Glutamatergic neuron (in vitro differentiated cells): ENCODE measurements at places on chromosomes 5 and 9.

GRCh38 chr9:95505717-95506427 is 10.9 kb downstream of the PTCH1 start:
- peak; percentile 75 for DNase-seq

DNA sequence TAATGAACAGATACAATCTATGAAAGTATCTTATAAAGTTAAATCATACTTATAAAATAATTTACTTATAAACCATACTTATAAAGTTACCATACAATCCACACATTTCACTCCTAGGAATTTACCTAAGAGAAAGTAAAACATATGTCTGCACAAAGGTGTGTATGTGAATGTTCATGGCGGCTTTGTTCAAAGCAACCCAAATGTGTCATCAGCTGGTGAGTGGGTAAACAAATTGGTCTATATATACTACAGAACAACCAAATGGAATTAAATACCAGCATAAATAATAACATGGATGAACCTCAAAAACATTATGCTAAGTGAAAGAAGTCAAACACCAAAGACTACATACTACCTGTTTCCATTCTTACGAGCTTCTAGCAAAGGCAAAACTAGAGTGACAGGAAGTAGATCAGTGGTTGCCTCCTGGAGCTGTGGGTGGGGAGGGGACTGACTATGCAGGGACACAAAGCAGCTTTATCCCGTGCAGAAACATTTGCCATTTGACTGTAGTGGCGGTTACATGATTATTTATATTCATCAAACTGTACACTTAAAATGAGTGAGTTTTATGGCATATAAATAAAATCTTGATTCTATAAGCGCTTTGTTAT is 10.6 kb downstream of the TRAF1 start:
- no peak for DNase-seq

DNA sequence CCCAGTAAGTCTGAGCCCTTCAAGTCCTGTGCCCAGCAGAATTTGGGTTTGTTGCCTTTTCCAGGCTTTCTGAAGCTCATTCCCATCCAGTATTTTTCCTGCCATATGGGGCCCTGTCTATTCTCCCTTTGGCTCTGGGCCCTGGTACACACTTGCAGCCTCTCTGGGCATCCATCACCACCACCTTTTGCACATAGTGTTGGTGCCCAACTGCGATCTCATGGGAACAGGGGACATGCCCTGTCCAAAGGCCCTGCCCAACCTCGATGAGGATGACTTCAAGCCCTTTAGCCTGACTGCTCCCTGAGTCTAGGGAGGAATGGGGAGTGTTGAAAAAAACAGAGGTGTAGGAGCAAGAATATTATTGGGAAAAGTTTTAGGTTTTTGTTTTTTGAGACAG is 11.5 kb downstream of the RGS3 start:
- no peak for DNase-seq

DNA sequence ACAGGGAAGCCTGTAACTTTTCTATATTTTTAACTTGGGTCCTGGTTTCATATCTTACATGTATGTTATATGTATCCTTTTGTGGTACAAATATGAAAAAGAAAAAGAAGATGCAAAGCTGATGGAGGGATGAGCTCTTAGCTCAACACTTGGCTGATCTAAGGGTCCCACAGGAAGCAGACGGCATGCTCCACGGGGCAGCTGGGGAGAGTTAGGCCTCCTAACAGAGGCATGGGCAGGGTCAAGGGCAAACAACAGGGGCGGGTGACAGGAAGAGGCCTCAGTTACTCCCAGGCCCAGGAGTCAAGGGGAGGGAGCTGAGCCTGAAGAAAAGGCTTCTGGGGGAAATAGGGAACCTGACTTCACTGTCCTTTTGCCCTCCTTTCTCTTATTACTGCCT is 287.2 kb downstream of the ZSWIM6 start:
- DNase-seq, result no peak

DNA sequence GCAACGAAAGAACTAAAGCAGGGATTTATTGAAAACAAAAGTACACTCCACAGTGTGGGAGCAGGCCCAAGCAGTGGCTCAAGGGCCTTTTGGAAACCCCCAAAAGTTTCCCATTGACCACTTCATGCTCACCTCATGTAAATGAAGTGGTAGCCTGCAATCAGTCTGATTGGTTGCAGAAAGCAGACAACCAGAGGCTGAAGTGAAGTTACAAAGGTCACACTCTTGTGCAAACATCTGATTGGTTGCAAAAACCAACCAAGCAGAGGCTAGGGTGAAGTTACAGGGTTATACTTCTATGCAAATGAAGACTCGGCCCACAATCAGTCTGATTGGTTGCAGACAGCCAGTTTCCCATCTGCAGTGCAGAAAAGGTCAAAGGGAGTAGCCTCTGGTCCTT is 258.0 kb downstream of the YTHDC2 start:
- DNase-seq, result no peak

- DNase-seq, result no peak
These were observed 323.1 kb downstream of the ADGRV1 start for GRCh38 chr5:90881626-90882150.

GRCh38 chr9:114035221-114035844 is 42.8 kb downstream of the AMBP start:
- DNase-seq, result no peak

DNA sequence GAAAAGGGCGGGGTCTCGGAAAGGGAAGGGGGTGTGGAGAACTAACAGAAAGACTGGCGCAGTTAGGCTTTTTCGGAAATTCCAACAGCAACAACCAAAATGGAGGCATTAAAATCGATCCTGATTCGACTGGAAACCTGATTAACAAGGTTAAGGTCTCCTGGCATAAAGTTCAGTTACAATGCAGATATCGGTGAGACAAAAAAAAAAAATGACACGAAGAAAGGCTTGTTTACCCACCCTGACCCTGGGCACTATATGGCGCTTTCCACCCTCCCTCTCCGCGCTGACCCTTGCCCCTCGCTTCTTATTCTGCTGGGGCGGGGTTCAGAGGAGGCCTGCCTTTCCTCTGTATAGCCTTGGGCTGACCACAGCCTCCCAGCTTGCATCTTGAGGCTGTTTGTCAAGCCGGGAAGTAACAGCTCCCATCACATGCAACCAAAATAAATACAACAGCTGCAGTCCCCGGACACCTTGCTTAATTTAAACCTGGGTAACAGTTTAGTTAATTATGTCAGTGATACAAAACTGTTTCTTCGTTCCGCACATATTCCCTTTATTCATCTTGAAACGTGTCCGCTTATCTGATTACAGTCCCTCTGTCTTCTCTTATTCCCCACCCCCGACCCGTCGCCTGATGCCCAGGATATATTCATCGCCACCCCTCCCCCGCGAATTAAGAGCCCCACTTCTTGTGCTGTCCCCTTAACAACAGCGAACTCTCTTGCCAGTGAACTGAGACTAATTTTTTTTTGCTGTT is 795 bp upstream of the PJA2 start:
- peak; percentile 71 for DNase-seq

GRCh38 chr9:78533500-78533899 is 236.6 kb downstream of the PSAT1 start:
- no peak for DNase-seq

DNA sequence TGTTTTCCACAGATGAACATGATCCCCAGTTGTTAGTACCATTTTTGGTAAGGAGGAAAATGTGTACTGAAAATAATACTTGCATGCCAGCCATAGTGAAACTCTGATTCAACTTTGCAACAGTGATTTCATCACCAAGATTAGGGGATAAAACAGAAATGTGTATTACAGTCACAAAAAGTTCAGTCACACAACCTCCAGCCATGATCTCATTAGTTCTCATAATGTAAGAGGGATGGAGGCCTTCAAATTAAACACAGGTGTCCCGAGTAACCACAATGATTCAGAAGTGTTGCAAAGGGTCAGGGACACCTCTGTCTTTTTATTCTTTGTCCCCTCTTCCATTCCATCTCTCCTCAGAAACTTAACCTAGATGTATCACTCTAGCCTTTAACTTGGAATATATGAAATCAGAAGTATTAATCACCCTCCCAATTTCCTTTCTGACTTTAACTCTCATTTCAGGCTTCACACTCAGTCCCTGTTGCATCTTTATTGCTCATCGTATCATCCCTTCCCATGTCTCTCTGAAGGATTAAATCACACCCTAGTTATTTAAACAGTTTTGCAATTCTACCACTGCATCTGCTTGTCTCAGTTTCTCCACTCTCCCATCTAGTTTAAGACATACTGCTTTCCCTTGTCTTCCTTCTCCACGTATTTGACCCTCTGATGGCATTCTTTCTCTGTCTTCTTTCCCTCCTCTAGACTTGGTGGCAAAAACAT is 291.2 kb downstream of the ADAMTS6 start:
- no peak for DNase-seq

- no peak for DNase-seq
These were observed 37.7 kb upstream of the LPCAT1 start for GRCh38 chr5:1561402-1561929.

DNA sequence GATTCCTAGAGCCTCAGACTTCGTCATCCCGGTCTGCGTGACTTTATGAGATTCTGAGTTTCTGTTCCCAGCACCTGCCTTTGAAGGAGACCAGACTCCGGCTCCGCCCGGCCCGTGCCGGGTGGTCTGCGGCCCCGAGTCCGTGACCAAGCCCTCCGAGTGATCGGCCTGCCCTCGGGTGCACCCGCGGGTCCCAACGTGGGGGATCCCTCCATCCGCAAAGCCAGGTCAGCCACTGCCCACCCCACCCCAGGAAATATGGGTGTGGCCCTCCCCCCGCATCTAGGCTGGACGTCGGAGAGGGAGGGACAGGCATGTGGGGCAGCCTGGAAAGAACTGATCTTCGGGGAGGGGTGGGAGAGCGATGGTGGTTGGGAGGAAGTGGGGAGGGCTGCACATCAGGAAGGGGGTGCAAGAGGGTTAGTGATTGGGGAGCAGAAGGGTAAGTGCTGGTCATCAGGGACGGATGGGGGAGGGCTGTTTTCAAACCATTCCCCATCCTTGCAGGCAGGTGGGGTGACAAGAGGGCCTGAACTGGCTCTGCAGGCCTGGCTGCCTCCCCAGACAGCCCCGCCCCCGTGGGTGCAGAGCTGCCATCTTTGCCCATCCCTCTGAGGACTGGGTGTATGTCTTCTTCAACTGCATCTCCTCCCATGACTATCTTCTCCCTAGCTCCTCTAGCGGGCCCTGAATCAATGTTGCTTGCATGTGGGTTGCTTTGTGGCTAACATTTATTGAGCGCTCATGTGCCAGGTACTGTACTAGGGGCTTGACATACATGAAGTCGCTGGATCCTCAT is 747 bp downstream of the LRSAM1 start:
- peak; percentile 40 for DNase-seq

DNA sequence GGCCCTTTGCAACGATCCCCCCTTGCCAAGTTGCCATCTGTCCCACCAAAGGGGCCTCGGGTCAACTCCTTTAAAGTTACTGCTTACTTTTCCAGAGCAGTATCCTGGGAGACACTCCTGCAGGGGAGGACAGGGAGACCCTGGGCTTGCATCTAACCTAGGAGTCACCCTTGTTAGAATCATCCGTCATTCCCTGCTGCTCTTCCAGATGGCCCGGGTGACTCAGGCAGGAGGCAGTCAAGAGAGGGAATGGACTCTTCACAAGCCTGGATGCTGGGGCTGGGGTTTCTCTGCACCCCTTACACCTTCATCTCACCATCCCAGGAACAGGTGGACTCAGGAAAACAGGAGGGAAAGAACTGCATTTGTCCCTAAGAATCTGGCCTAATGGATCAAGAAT is 175.6 kb downstream of the GABBR2 start:
- DNase-seq, result no peak

GRCh38 chr5:135600152-135600570 is 21.4 kb upstream of the CXCL14 start:
- DNase-seq, result no peak

- no peak for DNase-seq
These were observed 23.2 kb downstream of the MAP3K1 start for GRCh38 chr5:56838409-56839039.

GRCh38 chr5:4947106-4947505 is 193.0 kb upstream of the ADAMTS16 start:
- no peak for DNase-seq

GRCh38 chr5:153813901-153814300 is 224.8 kb downstream of the FAM114A2 start:
- DNase-seq, result no peak

GRCh38 chr9:90058182-90058763 is 453.5 kb downstream of the GADD45G start:
- no peak for DNase-seq

DNA sequence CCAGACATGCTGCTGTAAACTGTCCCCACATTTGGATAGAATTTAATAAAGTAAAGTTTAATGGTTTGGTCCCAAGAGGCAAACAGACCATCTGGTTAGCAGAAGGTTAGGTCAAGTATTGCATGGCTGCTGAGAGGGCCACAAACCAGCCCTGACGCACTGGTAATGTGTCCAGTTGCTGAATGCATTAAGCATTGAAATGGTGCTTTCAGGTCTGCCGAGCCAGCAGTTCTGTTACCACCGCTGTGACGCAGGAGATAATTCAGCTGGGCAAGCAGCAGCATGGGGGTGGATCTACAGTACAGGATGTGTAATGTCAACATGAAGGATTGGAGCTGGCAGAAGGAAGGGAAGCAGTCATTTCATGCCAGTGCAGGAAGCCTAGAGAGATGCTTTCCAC is 16.0 kb downstream of the ZNF462 start:
- DNase-seq, result peak; percentile 68

- DNase-seq, result no peak
These were observed 535.8 kb downstream of the SEMA5A start for GRCh38 chr5:9009931-9010651.

DNA sequence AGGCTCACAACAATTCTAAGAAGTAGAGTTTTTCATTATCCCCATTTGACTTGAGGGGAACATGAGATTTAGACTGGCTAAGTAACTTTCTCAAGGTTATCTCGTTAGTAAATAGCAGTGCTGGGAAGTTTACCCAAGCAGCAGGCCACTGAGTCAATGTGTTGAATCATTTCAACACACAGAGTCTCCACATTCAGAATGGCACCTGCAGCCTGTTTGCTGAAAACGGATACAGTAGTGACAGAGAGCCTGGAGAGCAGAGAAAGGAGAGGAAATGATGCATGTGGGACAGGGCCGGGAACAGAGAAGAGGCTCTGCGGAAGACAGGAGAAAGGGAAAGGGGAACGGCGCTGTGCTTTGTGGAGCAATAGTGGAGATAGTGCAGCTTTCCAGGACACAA is 33.5 kb upstream of the ZSWIM6 start:
- no peak for DNase-seq

DNA sequence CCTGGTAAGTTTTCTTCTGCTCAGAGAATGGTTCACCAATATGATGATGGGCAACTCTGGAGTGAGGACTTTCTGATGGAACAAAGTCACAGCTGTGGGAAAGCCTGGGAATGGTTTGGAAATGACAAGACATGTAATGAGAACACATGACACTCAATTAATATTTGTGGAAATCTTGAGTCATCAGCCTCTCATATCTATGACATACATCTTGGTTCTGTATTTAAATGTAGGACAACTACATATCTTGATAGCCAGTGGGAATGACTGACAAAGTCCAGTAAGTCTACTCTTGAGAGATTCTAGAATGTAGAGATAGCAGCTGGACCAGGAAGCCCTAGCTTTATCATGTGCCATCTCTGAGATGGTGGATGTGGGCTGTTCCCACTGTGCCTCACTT is 85.5 kb downstream of the PALM2AKAP2 start:
- no peak for DNase-seq

DNA sequence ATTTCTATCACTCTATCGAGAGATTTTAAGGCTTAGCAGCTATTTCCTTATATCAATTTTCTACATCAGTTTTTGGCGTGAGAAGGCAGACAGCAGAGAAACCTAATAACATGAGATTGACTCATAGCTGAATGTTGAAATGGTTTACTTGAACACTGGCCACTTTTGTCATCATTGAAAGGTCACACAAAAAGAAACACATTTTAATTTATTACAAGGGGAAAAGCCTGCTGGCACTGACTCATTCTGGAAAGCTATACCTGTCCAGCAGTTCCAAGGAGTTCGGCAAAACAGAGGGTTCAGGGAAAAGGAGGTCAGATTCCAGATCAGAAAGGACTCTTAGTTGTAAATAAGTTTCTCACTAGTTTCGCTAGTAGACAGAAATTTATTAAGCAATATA is 566.4 kb downstream of the DNAH5 start:
- no peak for DNase-seq
